ENCODE measurements at places on chromosomes 1 and 21.

- no peak for DNase-seq
Measured at GRCh38 chr1:52634111-52634510, 1.1 kb downstream of the SHISAL2A start.

- DNase-seq: no peak
Measured at GRCh38 chr1:203624341-203624712, 2.3 kb upstream of the ATP2B4 start.

DNA sequence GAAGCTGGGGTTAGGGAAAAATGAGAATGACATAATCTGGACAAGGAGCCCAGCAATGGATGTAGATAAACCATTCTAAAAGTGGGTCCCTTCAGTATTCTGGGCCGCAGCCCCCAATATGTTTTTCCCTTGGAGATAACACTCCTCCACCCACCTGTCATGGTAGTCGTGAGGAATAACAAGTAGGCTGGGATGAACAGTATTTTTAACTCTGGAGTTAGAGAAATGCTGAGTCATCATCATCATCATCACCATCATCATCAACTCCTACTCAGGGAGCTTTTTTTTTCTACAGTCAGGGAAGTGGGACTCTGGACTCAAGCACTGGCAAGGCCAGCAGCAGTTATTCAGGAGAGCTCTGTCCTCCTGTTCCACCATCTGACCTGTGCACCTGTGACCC, 12.8 kb downstream of the CADM3 start:
- no peak for DNase-seq

- no peak for DNase-seq
Measured at GRCh38 chr1:35888255-35888654, 5.2 kb downstream of the AGO1 start.

DNA sequence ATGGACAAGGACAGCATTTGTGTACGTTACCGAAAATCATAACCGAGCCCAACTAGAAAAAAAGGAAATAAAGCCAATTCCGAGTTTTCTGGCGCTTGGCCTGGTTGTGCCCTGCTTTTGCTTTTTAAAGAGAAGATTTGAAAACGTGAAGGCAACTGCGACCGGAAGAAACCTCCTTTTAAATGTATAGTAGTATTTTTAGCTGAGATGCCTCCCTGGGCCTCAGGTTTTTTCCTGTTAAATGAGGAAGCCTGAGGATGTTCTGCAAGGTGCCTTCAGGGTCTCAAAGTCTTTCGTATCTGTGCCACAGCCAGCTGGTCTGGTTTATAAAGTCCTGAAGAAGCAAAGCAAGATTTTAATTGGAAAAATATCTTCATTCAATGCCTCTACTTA, 371 bp upstream of the ODF2L start:
- no peak for DNase-seq

DNA sequence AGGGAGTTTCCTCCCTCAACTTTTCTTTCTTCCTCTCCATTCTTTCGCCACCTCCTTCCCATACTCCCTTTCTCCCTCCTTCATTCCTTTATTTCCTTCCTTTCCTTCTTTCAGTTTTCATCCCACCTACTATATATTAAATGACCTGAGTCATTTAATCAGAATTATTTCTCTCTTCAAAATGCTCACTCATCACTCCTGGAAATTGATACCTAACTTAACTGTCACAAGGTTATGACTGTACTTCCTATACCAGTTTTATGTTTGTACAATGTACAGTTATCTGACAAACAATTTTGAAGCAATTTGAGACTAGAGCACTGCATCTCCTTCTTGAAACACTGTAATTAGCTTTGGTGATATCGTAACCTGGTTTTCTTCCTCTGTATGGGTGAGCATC, 41.4 kb downstream of the NEXN start:
- DNase-seq: no peak

DNA sequence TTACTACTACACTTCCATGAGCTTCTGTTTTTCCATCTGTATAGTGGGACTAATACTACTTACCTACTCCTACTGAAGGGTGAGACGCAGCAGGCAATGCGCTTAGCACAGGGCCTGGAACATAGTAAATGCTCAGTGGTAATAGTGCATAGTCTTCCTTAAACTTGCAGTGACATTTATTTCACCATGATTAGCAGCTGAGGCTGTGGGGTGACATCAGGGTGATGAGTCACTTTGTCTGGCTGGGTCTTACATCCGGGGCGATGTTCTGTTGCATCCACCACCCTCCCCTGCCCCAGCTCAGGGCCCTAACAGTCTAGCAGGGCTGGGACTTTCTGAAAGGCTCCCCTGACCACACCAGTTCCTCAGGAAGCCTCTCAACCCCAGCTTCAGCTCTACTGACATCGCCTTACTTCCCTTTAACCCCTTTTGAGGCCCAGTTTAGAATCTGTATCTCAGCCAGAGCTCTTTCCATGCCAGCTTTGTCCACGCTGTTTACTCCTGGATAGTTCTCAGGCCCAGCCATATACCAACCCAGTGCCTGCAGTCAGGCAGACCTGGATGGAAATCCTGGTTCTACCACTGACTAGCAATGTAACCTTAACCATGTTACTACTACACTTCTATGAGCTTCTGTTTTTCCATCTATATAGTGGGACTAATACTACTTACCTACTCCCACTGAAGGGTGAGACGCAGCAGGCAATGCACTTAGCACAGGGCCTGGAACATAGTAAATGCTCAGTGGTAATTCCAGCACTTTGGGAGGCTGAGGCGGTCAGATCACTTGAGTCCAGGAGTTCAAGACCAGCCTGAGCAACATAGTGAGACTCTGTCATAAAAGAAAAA, 66.3 kb downstream of the CD58 start:
- DNase-seq: no peak

DNA sequence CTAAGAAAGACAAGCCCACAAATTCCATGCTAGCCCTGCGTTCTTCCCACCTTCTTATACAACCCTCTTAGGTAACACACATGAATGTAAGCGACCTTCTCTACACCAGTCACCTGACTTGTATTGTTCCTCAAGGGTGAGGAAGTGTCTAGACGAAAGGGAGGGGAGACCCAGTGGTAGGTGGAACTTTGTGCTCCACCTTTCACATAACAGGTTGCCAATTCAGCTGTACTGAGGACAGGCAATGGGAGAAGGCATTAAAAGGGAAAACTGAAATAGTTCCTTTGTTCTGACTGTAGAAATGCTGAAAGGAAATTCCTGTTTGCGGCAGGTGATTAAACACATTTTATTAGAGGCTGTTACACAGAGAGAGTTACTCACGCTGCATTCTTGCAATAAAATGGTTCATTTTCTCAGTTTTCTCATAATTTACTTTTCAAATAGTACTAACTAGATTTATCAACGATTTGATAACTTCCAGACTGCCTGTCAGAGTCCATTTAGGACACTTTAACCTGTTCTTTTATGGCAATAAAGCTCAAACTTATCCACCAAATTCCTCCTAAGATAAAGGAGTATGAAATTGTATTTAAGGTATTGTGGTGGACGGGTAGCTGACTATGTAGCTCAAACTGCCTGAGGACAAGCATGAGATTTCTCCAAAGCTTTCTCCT, 17.8 kb upstream of the CHRM3 start:
- DNase-seq: no peak

DNA sequence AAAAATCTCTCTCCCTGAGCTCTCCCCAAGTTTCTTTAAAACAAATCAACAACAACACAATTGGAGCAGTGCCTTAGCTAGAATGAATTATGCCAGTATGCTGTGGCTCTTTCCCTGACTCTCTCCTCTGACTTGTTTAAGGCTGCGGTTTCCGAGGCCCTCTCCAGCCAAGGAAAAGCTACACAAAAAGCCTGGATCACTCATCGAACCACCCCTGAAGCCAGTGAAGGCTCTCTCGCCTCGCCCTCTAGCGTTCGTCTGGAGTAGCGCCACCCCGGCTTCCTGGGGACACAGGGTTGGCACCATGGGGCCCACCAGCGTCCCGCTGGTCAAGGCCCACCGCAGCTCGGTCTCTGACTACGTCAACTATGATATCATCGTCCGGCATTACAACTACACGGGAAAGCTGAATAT, 1.9 kb downstream of the S1PR1 start:
- DNase-seq: peak; percentile 67

DNA sequence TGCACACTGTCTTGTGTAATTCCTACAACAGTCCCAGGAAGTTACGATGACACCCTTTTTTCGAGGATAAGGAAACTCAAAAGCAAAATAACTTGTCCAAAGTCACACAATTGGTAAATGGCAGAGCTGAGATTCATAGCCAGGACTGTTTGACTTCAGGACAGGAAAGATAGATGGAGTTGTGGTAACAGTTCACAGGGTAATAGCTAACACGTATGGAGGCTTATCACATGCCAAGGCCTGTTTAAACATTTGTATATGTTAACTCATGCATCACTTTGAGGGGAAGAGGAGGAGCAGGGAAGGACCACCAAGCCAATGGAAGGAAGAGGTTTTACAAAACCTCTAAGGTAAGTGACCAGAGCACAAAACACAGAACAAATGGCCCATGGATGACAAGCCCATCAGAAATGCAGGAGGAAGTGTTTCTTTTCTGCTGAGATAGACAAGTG, 2.8 kb downstream of the DHCR24 start:
- DNase-seq: no peak

DNA sequence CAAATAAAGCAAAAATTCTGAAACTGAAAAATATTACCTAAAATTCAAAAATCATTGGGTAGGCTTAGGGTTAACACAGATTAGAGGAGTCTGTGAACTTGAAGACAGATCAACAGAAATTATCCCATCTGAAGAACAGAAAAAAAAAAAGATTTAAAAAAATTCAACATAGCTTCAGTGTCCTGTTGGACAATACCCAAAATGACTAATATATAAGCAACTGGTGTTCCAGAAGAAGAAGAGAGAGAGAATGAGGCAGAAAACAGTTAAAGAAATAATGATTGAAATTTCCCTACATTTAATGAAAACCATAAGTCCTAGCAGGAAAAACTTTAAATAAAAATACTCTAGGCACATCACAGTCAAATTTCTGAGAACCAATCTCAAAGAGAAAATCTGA, 31.5 kb downstream of the TMCO1 start:
- DNase-seq: no peak

DNA sequence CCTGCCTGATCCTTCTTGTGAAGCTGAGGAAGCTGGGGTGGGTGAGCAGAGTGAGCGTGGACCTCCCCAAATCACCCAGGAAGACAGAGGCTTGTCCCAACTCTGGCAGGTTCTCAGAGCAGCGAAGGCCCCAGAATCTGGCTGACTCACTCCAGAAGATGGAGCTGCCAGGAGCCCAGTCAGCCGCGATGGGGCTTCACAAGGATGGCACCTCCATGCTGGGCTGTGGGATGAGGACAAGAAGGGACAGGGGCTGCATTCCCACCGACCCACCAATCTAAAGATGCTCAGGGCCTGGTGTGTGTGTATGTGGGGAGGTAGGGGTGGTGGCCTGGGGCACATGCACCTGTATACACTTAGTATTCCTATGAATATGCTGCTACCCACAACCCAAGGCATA, 52.9 kb downstream of the ATP1A1 start:
- DNase-seq: no peak

- DNase-seq: no peak
Measured at GRCh38 chr21:35909456-35910223, 150.7 kb downstream of the SETD4 start.

DNA sequence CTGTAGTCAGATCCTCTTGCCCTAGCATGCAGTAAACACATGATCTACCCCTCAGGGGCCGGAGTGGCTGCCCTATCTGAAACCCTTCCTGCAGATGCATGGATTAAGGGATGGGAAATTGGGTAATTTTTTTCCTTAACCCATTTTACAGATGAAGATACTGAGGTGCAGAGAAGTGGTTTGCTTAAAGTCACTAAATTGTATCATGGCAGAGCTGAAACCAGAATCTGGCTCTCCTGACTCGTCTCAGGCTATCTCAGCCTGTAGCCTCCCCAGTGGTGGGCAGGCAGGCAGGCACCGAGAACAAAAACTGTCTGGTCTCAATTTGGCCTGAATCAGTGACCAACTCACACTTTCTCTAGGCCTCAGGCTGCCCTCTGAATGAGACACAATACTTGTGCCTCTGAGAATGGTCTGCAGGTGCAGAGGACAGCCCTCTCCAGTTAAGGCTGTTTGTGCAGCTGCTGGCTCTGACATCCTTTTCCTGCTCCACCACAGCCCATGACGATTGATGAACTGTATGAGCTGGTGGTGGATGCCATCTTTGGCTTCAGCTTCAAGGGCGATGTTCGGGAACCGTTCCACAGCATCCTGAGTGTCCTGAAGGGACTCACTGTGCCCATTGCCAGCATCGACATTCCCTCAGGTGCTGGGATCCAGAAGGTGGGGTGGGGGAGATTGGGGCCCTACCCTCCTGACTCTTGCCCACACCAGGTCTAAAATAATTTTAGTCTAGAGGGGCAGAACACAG, 1.5 kb downstream of the NAXE start:
- no peak for DNase-seq

GRCh38 chr1:197674286-197674685, 101.0 kb downstream of the DENND1B start:
- DNase-seq: no peak

DNA sequence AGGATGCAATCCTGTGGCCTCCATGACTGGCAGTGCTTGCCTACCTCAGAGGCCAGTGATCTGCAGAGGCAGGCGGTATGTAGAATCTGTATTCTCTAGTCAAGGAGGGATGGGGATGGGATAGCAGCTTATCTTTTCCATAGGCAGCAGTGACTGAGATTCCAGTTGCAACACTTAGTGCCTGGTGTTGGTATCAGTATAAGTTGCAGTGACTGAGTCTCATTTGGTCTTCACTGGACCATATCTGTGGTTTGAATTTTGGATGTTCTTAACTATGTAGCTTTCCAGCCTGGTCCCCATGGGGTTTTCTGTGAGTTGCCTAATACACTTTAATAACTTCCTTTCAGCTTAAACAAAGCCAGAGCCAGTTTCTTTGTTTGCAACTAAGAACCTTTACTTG, 16.5 kb downstream of the DYRK1A start:
- no peak for DNase-seq

DNA sequence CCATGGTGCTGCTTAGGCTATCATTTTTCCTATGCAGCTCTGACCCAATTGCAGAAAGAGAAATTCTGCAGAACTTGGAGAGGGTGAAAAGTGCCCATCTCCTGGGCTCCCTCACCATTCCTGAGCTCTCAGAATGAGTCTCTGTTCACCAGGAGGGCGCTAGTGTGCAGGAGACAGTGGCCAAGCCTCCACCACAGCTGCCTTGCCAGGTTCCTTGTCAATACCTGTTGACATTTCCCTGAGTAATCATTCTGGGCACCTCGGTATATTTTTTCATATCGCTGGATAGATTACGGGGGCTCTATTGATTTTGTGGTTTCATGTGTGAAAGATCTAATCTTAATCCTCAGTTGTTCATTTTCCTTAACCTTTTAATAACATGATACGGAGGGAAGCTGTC, 13.0 kb upstream of the C8B start:
- no peak for DNase-seq

GRCh38 chr1:43832255-43832654, 101.3 kb upstream of the ARTN start:
- DNase-seq: no peak

GRCh38 chr1:10639775-10640578, 156.5 kb downstream of the CASZ1 start:
- peak; percentile 53 for DNase-seq

Measured in right kidney (tissue), 9 donors.